Peyer's patch (tissue), 4 donors: ENCODE measurements at places on chromosomes 6 and 20. TPM values are rescaled to one million over a fixed set of nuclear protein-coding genes. Genes with fewer than 3 reads are reported as not detected.

The EPHA7 gene
- 3.9 TPM for total RNA-seq

The CTCFL gene
- total RNA-seq: not detected

DNA sequence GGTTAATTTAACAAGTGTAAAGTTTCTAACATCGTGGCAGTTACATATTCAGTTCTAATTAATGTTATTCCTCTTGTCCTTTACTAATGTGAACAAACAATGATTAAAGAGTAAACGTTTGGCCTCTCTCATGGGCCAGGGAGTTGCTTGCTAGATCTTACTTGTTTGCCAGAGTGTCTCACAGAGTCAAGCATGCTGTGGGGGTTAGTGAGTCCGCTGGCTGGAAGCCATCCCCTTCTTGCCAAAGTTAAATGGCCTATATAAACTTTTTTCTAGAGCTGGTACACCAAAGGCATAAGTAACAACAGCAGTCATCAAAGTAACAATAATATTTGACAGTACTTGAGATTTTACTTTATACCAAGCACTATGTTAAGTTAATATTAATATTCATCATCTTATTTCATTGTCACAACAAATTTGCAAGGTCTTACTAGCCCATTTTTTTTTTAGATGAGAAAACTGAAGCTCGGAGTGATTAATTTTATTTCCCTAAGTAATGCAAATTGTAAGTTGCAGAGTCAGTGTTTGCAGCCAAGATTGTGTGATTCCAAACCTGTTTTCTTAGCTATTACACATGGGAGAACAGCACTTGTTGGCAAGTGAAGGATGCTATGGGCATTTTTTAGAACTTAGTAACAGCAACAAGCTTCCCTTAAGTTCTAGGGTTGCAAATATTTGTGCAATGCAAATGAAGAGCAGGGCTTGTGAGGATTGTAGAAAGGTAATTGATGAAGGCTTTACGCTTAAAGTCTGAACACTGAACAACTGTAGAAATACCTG is 224.5 kb downstream of the RFPL4B start:
- no peak for DNase-seq

GRCh38 chr6:111418971-111419693 is 63.9 kb downstream of the REV3L start:
- no peak for DNase-seq

- no peak for DNase-seq
Measured at GRCh38 chr6:168625602-168626001, 184.6 kb downstream of the SMOC2 start.
